ELF-1 (cell line): ENCODE measurements at places on chromosomes 3 and 15.
A peak's percentile ranks its signal among the peaks of the same experiment; 100 is the strongest.

- no peak for DNase-seq
These were observed 2.9 kb upstream of the SMAD3 start for GRCh38 chr15:67062369-67062985.

- no peak for DNase-seq
These were observed 83.1 kb downstream of the CPN2 start for GRCh38 chr3:194267744-194268653.

DNA sequence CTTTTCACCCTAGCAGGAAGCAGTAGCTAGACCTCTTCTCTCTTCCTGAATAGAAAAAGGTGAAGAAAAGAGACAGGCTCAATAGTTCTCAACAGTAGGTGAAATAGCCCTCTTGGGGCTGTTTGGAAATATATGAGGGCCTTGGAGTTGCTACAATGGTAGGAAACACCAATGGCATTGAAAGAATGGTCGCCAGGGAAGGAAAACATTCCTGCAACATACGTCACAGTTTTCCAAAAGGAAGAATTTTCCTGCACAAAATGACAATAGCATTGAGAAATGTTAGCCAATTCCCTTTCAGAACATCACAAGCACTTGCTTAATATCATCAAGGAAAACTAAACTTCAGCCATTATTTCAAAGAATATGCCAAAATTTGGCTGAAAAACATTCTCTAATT lies 484.5 kb downstream of the IGSF11 start:
- DNase-seq: no peak

- DNase-seq: no peak
These were observed 646.4 kb upstream of the NR2F2 start for GRCh38 chr15:95684126-95684525.

- peak; percentile 76 for DNase-seq
These were observed 179.9 kb upstream of the C2CD4B start for GRCh38 chr15:62344806-62345539.

- no peak for DNase-seq
These were observed 17.5 kb upstream of the ZBTB20 start for GRCh38 chr3:115164374-115165221.

GRCh38 chr3:122931636-122932035 lies 95.9 kb downstream of the SEMA5B start:
- DNase-seq: no peak

GRCh38 chr15:98530570-98530969 lies 117.8 kb upstream of the IGF1R start:
- no peak for DNase-seq

GRCh38 chr15:64519897-64520296 lies 59.5 kb downstream of the ZNF609 start:
- DNase-seq: no peak

DNA sequence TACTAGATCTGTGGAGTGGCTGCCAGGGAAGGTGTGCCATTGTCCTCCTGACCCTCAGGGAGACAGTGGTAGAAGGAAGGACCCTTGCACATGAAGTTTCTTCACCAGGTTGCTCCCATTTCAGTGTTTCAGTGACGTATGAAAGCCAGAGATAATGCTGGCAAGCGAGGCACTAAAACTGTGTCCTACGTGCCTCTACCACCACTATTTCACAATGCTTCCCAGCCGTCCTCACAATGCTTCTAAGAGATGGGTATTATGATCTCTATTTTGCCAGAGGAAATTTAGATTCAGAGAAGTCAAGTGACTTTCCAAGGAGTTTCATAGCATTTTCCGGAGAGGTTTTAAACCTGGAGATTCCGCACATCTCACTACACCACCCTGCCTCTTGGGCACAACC lies 28.0 kb upstream of the RNF7 start:
- no peak for DNase-seq

DNA sequence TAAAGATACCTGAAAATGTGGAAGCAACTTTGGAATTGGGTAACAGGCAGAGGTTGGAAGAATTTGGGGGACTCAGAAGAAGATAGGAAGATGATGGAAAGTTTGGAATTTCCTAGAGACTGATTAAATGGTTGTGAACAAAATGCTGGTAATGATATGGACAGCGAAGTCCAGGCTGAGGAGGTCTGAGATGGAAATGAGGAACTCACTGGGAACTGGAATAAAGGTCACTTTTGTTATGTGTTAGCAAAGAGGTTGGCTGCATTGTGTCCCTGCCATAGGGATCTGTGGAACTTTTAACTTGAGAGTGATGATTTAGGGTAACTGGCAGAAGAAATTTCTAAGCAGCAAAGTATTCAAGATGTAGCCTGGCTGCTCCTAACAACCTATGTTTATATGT lies 13.0 kb downstream of the MITF start:
- DNase-seq: no peak
